ENCODE measurements at places on chromosomes 7 and 10.

DNA sequence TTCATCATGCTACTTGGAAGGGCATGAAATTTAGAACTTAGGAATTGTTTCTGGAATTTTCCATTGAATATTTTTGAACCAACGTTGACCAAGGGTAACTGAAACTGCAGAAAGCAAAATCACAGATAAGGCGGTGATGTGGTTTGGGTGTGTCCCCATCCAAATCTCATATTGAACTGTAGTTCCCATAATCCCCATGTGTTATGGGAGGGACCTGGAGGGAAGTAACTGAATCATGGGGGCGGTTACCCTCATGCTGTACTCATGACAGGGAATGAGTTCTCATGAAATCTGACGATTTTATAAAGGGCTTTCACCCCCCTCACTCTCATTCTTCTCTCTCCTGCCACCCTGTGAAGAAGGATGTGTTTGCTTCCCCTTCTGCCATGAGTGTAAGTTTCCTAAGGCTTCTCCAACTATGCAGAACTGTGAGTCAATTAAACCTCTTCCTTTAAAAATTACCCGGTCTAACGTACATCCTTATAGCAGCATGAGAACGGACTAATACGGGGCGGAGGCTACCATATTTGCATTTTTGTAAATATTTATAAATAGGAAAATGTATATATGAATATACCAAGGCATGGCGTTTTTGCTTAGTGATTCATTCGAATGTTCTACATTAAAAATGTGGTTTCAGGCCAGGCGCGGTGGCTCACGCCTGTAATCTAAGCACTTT is 12.4 kb downstream of the NMT2 start:
- no peak for DNase-seq

DNA sequence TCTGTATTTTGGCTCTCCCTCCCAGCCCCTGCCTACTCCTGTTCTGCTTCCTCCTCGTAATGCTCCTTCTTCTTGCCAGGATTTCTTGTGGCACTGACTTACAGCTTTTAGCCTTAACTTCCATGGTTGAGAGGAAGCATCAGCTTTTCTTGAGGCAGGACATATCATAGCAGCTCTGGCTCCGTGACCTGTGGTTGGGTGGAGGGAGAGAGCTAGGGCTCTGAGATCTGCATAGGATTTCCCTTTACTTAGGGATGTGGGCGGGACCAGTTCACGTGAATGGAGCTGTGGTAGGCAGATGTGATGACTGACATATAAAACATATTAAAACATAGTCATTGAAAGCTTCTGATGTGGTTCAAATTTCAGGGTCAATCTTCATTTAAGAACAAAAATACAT is 10.6 kb upstream of the RAB11FIP2 start:
- DNase-seq = no peak

DNA sequence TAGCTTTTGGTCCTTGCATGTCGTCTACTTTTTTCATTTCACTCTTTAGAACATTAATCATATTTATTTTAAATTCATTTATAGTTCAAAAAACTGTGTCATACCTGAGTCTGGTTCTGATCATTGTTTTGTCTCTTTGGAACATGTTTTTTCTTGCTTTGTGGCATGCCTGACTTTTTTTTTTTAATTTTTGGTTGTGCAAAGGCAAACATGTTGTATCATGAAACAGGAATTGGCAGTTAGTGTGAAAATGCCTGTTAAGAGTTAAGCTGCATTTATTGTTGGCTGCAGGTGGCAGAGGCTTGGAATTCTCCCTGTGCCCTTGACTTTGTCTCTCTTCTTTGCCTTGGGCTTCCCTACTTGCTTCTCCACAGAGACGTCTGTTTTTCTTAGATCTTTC is 525.0 kb upstream of the ADARB2 start:
- DNase-seq = no peak

- DNase-seq = no peak
Observed at GRCh38 chr7:84792231-84792893, 394.5 kb downstream of the SEMA3D start.

DNA sequence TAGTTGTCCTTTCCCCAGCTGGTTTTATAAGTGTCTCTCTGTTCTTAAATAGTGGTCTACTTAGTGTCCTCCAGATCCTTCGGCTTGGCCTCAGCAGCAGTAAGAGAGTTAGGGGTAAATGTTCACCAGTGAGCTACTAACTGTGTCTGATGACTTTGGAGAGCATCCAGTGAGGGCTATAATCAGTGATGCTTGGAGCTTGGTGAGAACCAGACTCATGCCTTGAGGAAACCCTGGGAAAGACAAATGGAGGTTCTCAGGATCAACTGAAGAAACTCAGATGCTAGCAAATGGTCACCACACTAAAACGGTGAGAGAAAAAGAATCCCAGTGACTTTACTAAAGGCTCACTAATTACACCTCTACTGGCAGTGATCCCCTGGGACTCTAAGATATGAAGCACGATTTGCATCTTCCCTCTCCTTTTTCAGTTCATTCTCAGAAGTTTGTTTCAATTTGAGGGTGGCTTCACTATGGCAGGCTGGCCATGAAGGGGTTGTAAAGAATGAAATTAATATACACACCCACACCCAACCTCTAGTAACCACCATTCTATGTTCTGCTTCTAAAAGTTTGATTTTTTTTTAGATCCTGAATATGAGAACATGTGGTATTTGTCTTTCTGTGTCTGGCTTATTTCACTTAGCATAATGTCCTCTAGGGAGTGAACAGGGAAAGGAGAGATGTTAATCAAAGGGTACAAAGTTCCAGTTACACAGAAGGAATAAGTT is 177.9 kb downstream of the PDE1C start:
- DNase-seq = no peak

DNA sequence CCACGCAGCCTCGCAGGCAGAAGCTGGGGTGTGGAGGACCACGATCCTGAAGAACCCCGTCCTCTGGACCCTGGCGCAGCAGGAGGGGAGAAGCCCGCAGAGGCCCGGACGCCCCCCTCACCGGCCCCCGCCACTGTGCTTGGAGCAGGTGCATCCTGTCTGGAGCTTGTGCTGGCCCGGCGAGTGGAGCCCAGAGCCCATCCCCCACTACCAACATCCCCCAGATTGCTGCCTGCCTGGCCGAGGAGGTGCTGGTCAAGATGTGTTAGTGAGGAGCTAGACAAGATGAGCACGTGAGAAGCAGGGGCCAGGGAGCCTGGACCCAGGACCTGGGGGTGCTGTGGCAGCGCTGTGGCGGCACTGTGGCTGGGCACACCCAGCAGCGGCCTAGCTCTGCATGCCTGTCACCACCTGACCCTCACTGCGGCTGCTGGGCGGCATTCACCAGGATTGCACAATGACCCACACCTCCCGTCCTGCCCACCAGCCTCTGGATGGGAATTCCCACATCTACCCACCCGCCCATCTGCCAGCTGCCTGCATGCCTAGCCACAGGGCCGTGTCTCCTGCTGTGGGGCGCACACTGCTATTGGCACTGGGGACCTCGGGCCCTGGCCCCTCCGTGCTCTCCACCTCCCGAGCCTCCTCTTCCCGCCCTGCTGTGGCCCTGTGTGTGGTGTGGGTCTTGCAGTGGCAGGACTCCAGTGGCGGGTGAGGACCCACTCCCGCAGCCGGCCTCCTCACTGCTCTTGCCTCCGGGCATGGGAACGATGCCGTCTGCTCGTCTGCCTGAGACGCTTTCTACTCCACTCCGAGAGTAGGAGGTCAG is 11.8 kb downstream of the GPR146 start:
- DNase-seq = no peak

GRCh38 chr10:49613882-49614241 is at the start of gene CHAT:
Gene CHAT (plus strand): TSS chr10:49614037. CDS start chr10:49614190, 153 bp downstream.
- no peak for DNase-seq

- DNase-seq = no peak
Observed at GRCh38 chr7:14258441-14258840, 269.0 kb upstream of the ETV1 start.

DNA sequence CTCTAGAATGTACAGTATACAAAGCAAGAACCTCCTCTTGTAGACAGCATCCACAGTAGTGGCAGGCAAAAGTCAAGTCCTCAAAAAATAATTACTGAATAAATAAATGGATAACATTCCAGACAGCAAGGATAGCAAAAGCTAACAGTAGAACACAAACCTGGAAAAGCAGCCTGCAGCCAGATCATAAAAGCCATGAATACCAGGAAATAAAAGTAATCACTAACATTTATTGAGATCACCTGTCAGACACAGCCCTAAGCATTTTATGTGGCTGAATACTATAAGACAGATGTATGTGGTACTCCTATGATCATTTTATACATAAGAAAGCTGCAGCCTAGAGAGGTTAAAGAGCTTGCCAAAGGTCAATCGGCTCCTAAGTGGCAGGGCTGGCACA is 34.0 kb downstream of the CUL2 start:
- DNase-seq = no peak

DNA sequence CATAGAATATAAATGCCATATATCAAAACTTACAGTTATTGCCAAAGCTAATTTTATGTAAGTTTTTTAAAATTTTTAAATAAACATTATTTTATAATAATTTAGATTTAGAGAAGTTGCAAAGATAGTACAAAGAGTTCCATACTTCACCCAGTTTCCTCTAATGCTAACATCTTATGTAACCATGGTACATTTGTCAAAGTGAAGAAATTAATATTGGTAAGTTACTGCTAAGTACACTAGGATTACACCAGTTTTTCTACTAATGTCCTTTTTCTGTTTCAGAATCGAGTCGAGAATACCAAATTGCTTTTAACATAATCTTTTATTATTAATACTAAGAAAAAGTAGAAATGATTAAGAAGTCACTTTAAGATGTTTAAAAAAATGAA is 29.2 kb downstream of the CSGALNACT2 start:
- DNase-seq = no peak

DNA sequence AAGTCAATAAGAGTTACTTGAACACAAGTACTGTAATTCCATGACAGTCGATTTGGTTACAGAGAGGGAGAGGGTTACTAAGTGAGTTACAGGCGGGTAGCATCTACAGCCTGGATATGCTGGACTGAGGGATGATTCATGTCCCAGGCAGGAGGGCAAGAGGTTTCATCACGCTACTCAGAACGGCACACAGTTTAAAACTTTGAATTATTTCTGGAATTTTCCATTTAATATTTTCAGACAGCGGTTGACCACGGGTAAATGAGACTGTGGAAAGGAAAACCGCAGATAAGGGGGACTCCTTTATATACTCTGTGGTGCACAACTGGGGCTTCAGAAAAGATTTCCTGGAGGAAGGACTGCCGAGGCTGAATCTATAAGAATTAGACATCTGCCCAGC is 25.7 kb upstream of the LRRC4 start:
- DNase-seq = no peak

DNA sequence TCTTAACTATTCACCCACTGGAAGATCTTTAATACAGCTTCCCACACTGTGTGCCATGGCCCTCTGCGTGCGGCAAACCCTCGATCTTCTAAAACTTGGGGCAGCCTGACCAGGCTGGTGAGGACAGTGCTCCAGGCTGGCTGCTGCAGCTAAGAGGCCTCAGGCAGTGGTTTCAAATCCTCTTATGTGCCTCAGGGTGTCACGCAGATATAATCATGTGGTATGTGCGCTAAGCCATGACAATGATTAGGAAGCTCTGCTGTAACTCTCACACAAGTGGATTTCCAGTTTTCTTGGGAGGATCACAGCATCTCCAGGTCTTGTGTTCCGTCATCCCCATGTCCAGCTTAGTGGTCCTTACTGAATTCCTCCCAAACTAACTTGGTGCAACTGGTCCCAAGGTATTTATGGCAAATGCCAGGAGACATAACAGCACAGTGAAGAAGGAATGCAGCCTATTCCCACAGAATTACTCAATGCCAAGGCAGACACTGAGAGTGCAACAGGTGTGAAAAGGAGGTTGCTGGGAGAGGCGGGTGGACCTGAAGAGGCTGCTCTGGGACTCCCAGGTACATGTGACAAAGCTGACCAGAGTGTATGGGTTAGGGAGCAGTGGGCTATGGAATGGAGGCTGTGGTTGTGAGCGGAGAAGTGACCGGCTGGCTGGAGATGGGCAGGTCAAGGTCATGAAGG is 2.3 kb downstream of the HPS1 start:
- DNase-seq = no peak

GRCh38 chr10:15802375-15802949 is 57.8 kb downstream of the MINDY3 start:
- DNase-seq = no peak

GRCh38 chr10:99430116-99430450 is 341 bp downstream of the GOT1 start:
- DNase-seq = no peak

- no peak for DNase-seq
Observed at GRCh38 chr10:38038107-38038931, 27.8 kb downstream of the ZNF33A start.

- no peak for DNase-seq
Observed at GRCh38 chr10:132237396-132237795, 50.6 kb downstream of the DPYSL4 start.

DNA sequence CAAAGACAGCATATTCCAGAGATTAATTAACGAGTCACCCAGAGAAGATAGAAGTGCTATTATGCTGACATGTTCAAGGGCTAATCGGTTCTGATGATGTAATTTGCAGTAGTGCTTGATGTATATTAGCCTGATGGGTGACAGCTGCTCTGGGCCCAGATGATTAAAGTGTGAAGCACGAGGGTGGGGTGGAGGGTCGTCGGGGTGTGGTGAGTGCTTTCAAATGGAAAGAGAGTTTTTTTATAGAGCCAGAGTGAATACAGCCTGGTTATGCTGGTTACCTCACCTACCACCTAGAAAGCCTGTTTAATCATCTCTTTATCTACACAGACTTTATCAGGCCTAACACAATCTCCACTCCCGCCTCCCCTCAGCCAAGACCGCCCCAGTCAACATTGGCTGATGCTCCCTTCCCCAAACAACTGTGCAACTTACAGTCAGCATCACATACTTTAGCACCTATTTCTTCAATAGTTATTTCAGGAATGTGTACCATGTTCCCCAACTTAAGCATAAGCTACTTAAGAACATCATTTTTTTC is 11.5 kb upstream of the STN1 start:
- DNase-seq = no peak

- DNase-seq = no peak
Observed at GRCh38 chr7:144006029-144006691, 6.0 kb downstream of the OR6B1 start.

- DNase-seq = no peak
Observed at GRCh38 chr7:122412441-122412840, 107.9 kb upstream of the FEZF1 start.

DNA sequence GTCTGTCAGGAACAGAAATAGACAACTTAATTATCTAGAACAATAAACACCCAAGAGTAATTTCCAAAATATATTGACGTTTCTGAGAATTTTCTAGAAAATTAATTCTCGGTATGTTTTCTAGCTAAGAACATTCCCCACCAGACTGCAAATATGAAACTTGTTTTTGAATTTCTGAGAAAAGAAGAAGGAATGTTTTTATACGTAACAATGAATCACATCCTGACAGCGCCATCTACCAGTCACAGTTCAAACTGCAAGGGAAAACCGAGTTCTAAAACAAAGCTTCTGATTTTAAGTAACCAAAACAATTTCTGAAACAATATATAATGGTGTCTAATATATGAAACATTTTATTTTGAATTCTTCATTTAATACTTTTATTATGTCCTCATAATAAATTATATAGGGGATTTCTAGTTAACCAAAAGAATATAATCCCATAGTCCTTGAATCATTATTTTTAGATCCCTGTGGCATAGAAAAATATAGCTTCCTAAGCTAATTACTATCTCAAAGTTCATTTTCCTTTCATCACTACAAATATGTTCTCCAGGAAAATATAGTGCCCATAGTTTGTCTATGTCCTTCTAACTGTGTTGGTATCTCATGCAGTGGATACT is 34.5 kb upstream of the MEOX2 start:
- DNase-seq = no peak
